ENCODE measurements at places on chromosomes 13 and 19. TPM values are rescaled to one million over a fixed set of nuclear protein-coding genes. Genes with fewer than 3 reads are reported as not detected.

DNA sequence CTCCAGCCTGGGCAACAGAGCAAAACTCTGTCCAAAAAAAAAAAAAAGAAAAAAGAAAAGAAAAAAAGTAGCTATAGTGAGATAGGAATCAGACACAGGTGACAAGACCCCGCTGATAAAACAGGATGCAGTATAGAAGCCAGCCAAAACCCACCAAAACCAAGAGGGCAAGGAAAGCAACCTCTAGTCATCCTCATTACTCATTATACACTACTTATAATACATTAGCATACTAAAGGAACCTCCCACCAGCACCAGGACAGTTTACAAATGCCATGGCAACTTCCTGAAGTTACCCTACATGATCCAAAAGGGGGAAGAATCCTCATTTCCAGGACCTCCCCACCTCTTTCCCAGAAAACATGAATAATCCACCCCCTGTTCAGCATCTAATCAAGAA, 35.6 kb upstream of the UBL3 start:
- DNase-seq = no peak

DNA sequence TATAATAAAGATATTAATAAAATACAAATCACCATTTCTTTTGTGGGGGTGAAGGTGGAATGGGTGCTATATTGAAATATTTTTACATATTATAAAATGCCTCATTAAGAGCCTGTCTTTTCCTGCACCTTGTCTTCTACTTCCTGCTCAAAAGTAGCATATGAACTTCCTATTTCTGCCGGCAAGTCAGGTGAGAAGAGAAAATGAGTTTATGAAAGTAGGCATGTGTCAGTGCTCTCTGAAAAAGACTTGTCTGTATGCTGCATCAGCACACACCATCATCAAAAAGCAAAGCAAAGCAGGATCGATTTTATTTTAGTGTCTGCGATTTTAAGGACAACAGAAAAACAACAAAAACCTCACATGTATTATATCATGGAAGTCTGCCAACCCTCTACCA, 114.2 kb downstream of the RAP2A start:
- no peak for DNase-seq

- no peak for DNase-seq
These were observed 2.3 kb downstream of the KISS1R start for GRCh38 chr19:919199-920050.

DNA sequence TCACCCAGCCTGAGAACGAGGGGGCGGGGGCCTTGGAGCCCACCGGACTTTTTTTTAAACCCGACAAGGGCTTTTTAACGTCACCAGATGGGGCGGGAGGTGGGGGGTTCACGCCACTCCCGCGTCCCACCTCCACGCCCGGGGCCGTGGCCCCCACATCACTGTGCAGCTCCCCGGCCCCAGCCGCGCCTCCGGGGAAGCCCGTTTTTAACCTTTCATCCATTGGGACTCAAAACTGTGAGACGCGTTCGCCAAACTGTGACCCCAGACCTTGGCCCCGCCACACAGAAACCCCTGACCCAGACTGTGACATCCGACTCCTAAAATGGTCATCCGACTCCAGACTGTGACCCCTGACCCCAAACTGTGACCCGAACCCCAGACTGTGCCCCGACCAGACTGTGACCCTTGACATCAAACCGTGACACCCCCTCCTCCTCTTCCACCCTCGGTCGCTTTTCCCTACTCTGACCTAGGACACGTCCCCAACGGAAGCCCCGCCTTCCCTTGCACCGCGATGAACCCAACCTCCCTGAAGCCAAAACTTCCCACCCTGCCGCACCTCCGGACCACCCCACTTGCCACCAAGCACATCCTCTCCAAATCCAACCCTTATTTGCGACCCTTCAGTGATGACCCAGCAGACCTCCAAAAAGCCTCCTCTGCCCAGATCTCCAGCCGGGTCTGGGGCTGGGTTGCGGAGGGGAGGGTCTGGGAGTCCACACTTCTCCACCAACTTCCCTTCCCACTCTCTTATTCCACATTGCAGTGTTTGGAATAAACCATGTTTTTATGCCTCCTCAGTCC, 1.5 kb upstream of the GRWD1 start:
- no peak for DNase-seq

- DNase-seq = no peak
These were observed 11.1 kb upstream of the OLFM4 start for GRCh38 chr13:53017433-53017970.

DNA sequence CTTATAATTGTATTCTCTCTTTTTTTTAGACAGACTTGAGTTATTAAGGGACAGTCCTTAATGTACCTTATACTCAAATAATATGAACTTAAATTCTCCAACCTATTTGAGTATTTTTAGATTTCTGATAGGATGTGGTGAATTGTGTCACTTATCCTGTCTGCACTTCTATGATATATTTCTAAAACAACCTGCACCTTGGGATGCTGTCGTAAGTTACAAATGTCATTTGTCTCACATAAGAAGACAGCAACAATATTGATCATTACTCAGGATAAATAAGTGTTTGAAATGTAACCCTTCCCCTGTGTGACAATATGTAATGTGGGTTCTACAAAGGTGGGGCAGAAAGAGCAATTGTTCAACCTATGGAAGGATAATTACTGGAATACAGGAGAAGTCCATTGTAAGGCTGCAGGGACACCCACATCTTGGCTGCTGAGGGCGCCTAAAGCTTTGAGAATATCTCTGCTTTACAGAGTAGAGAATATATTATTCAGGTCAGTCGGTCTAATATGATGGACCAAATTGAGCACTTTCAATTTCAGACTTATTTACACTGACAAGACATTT, 236.9 kb upstream of the PRR20A start:
- DNase-seq = no peak

- DNase-seq = no peak
These were observed 8.3 kb upstream of the NAA16 start for GRCh38 chr13:41302743-41303142.

DNA sequence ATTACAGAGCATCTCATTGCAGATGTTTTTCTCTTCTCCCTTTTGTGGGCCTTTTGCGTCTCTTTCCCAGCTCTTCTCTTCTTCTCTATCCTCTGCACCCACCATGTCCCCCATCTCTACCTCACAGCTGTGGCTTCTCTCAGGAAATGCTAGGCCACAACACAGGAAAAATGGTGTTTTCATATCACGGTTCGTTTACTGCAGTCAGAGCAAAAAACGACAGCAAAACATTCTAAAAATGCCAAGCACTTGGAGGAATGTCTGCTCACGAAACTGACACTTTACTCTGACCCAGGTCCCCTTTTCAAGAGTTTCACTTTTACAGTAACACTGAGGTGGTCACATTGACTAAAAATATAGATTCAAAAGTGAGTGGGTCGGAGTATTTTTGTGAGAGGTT, 152.2 kb downstream of the DCT start:
- no peak for DNase-seq

- DNase-seq = no peak
These were observed 89.6 kb downstream of the NALCN start for GRCh38 chr13:101326710-101327109.

GRCh38 chr13:40247845-40248244, 418.6 kb downstream of the FOXO1 start:
- DNase-seq = no peak

DNA sequence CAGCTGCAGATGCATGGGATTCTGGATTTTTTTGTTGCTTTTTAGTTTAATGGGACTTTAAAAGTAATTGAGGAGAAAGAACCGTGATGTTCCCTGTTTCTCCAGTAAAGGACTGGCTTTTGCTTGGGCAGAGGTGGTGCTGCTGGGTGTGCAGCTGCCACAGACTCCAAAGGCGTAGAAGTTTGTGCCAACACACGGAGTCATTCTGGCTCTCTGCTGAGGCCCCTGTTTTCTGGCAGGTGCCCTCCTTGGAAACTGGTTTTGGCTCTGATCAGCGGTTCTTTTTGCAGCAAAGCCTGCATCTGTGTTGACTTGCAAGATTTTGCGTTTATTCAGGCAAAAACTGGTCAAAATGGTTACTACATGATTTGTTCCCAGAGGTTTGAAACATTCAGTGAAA, 16.0 kb upstream of the QTRT1 start:
- no peak for DNase-seq

The CEACAM6 gene
- under 0.01 TPM for total RNA-seq

The POSTN gene
- total RNA-seq = 0.52 TPM

The TMEM150B gene
- total RNA-seq = not detected

The MUC16 gene
- total RNA-seq = under 0.01 TPM

All from epithelial cell of proximal tubule (primary cell).